ENCODE measurements at places on chromosomes 7 and 10. TPM values are rescaled to one million over a fixed set of nuclear protein-coding genes. Genes with fewer than 3 reads are reported as not detected.

MCM10 gene
- total RNA-seq: 0.17 TPM

CCL26 gene
- not detected for total RNA-seq

ZNF239 gene
- 6.2 TPM for total RNA-seq

TAS2R3 gene
- 8.0 TPM for total RNA-seq

CALN1 gene
- not detected for total RNA-seq

EIF5AL1 gene
- total RNA-seq: 0.94 TPM

IDI2 gene
- total RNA-seq: not detected

NEUROG3 gene
- not detected for total RNA-seq

CELF2 gene
- total RNA-seq: 173 TPM

DLD gene
- 42.1 TPM for total RNA-seq

RBM28 gene
- 43.4 TPM for total RNA-seq

Measured in CD4-positive, alpha-beta memory T cell (primary cell).